Stimulated activated CD8-positive, alpha-beta memory T cell treated with anti-CD3 and anti-CD28 coated beads, Interleukin-2, amount 100 ng/mL, for 1 hour (primary cell): ENCODE measurements at places on chromosomes 3 and 15.

GRCh38 chr3:185724251-185724650 is 100.6 kb downstream of the IGF2BP2 start:
- no peak for DNase-seq

DNA sequence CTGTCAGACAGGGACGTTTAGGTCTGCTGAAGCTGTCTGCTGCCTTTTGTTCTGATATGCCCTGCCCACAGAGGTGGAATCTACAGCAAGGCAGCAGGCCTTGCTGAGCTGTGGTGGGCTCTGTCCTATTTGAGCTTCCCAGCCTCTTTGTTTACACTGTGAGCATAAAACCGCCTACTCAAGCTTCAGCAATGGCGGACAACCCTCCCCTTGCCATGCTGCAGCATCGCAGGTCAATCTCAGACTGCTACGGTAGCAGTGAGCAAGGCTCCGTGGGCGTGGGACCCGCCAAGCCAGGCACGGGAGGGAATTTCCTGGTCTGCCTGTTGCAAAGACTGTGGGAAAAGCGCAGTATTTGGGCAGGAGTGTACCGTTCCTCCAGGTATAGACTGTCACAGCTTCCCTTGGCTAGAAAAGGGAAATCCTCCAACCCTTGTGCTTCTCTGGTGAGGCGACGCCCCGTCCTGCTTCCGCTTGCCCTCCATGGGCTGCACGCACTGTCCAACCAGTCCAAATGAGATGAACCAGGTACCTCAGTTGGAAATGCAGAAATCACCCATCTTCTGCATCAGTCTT is 71.4 kb downstream of the SPSB4 start:
- no peak for DNase-seq

DNA sequence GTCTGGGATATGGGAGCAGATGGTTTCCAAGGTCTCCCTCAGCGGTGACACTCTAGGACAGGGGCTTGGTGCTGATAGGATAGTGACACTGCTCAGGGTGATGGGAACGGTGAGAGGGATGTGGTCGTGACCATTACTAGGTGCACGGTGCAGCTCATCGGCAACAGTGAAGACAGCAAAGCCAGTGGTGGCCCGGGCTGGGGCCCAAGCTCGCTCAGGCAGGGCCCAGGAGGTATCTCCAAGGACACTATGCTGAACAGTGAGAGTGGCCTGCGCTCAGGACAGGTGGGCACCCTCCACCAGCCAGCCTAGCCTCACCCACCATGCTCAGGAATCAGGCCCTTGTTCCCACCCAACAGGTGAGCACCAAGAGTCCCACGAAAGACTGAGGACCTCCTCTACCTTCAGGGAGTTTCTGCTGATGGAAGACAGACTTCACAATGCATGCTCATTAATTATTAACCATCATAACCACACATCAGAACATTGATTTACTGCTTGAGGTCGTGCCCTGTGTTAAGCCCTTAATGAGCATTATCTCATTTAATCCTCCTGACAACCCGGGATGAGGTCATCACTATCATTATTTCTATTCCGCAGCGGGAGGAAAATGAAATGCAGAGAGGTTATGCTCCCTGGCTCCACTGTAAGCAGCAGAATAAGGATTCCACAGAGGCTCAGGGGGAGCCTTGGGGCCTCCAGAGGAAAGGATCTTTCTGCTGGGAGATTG is 269.4 kb downstream of the UACA start:
- no peak for DNase-seq

- DNase-seq: no peak
Measured at GRCh38 chr3:175535351-175535750, 676.2 kb downstream of the NAALADL2 start.

GRCh38 chr3:130576375-130577266 is 59.6 kb downstream of the COL6A6 start:
- no peak for DNase-seq

GRCh38 chr15:72113347-72114031 is 4.5 kb downstream of the MYO9A start:
- DNase-seq: no peak

DNA sequence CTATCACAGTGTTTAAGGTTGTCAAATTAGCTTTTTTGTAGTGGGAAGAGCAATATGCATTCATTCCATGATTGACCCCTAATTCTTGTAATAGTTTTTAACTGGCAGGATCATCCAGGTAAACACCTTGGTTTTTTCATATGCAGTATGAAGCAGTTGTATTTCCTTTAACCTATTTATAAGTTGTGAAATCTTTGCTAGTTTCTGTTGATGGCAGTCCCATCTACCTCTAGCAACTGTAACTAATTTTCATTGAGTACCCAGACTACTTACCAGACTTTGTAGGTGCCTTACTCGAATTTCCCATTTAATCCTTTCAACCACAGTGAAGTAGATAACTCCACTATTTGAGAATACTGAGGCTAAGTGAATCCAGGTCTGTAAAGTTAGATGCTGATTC is 6.1 kb downstream of the FXR1 start:
- no peak for DNase-seq

- DNase-seq: no peak
Measured at GRCh38 chr3:31880020-31880419, 101.0 kb downstream of the OSBPL10 start.

DNA sequence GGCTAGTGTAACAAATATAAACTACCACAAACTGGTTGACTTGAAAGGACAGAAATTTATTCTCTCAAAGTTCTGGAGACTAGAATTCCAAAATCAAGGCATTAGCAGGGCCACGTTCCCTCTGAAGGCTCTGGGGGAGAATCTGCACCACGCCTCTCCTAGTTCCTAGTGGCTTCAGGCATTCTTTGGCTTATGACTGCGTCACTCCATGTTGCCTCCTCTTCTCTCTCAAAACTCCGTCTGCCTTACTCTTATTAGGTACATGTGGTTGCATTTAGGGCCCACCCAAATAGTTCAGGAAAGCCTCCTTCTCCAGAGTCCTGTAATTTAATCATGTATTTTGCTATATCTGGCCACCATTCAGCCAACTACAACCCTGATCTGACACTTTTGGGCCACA is 174.8 kb downstream of the PEX5L start:
- DNase-seq: no peak

- DNase-seq: no peak
Measured at GRCh38 chr3:186882881-186883685, 40.6 kb downstream of the ADIPOQ start.

GRCh38 chr3:168124791-168125190 is 29.1 kb upstream of the GOLIM4 start:
- no peak for DNase-seq

- peak; percentile 63 for DNase-seq
Measured at GRCh38 chr3:126679318-126679751, 24.4 kb upstream of the TXNRD3 start.

DNA sequence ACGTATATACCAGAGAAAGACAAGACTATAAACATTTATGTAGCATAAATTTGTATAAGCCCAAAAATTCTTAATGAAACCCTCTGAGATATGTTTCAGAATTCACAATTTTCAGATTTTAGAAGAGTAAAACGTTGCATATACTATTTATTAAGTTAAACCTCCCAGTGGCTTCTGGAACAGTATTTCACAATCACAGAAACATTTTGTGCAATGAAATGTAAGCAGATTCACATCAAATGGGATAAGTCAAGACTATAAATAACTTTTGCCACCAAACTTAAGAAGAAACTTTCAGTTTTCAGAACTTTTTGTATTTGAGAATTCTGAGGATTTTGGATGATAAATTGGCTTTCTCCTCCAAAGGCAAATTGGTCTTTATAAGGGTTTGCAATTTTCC is 9.2 kb downstream of the SLTM start:
- no peak for DNase-seq

- no peak for DNase-seq
Measured at GRCh38 chr3:155712008-155712407, 32.9 kb downstream of the PLCH1 start.

DNA sequence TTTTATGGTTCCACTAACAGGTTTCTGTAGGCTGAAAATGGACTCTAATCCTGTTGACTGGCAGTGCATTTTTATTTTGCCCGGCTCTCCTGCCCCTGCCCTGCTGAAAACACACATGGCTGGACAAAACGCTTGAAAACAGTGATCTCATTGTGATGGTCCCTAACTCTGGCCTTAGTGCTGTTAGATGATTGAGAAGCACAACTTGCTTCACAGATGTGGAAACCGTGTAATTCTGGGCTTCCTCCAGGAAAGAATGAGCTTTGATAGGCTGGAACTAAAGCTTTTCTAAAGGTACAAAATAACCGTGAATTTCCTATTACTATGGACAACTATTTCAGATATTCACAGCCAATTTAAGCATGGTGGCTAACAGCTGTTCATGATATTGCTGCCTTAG is 121.4 kb downstream of the VGLL3 start:
- no peak for DNase-seq

GRCh38 chr3:100602506-100603444 is 6.6 kb upstream of the ADGRG7 start:
- DNase-seq: no peak

GRCh38 chr3:94127115-94127514 is 64.3 kb downstream of the NSUN3 start:
- DNase-seq: no peak

GRCh38 chr15:90192961-90193786 is 8.0 kb upstream of the SEMA4B start:
- DNase-seq: no peak

DNA sequence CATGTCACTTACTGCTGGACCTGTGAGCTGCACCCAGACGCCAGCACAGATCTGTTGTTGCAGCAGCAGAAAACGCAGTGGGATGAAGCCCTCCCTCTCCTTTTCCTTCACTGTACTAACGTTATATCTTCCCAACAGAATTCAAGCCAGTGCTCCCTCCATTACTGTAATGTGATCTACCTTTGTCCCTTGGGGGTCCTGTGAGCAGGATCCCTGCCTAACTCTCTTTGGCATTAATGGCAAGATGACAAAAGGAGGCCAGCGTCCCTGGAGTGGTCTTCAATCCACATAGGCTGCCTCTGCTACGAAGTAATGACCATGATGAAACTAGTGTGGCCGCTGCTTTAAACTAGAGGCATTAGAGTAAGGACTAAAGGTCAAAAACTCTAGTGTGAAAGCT is 69.3 kb upstream of the SOX14 start:
- DNase-seq: no peak

DNA sequence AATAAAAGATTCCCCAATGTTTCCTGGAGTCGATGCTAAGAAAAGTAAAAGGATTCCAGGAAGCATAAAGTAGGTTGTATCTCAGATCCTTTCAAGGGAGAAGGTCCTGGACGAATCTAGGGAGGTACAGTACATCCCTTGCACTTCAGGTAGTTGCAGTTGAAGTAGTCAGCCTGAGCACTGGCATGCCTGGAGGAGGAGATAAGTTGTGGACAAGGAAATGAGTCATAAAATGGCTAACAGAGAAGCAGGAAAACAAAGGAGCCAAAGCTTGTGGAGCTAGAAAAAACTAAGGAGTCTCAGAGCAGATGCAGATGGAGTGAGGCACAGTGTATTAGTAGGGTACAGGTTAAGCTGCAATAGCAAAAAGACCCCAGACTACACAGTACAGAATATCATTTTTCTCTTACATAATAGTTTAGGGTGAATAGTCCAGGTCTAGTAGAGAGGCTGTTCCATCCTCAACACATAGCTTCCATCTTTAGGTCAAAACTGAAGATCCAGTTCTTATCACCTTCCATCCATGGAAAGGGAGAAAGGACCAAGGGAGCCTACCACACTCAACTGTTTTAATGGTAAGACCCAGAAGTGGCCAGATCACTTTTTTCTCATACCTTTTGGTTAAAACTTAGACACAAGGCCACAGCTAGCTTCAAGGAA is 41.3 kb downstream of the COL6A5 start:
- DNase-seq: no peak

DNA sequence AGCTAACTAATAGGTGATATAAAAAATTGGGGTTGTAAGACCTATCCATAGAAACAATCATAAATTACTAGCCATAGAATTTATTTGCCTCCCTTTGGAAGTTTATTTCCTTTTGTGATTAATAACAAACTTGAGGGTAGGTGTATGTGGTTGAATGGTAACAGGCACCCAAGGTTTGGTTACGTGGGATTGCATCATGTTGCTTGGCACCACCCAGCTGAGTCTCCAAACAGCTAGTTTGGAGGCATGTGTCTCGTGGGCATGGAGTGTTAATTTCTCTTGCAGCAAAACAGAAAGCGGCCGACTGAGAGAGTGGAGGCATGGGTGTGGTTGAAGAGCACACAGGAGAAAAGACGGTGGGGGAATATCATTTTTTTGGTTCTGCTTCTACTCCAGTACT is 441.4 kb downstream of the CNTN4 start:
- DNase-seq: no peak

DNA sequence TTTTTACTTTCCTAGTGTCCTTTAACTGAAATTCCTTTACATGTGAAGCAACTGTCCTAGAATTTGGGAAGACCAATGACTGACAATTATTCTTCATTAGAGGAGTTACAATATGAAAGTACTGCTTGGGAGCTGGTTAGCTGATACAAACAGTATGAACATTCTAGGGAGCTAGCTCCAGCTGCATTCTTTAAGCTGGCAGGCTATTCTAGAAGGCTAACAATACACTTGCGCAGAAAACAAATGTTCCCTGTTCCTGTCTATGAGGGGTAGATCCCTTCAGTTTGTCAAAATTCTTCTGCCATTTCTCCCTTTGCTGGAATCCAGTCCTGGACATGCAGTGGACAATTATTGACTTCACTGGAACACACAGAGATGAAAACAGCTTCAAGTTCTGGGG is 60.2 kb upstream of the NANOGP8 start:
- DNase-seq: no peak

- no peak for DNase-seq
Measured at GRCh38 chr3:195032106-195032759, 238.7 kb downstream of the XXYLT1 start.

DNA sequence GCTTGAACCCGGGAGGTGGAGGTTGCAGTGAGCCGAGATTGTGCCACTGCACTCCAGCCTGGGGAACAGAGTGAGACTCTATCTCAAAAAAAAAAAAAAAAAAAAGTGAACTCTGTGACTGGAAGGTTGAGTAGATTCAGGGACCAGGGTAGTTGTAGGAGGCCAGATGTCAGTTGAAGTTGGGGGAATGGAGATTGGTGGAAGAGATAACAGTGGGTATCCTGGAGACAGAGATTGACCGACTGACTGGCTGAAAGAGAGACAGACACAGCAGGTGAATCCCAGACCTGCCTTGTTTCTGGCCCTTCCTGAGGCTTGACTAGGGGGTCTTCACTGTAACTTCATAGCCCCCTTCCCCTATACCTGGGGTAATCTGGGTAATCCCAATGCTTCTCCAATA is 22.1 kb upstream of the RNU6-1 start:
- DNase-seq: no peak

DNA sequence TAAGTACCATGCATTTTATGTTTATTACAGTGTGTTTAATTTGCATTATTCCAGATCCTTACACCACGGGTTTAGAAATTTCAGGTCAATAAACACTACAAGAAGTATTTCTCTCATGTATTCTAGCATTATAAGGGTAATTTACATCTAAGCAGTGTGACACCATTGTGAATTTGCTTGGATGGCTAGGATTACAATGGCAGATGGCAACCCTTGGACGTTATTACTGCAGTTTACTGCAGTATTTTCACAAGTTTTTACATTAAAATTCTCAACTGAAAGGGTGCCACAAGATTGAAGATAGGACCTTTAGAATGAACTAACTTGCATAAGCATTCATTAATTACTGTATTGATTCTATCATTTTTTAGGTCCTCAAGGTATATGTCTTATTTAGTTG is 538.8 kb downstream of the NLGN1 start:
- no peak for DNase-seq
